Stimulated activated CD8-positive, alpha-beta memory T cell treated with anti-CD3 and anti-CD28 coated beads, Interleukin-2, amount 100 ng/mL, for 48 hours (primary cell): ENCODE measurements at places on chromosomes 3 and 15.

DNA sequence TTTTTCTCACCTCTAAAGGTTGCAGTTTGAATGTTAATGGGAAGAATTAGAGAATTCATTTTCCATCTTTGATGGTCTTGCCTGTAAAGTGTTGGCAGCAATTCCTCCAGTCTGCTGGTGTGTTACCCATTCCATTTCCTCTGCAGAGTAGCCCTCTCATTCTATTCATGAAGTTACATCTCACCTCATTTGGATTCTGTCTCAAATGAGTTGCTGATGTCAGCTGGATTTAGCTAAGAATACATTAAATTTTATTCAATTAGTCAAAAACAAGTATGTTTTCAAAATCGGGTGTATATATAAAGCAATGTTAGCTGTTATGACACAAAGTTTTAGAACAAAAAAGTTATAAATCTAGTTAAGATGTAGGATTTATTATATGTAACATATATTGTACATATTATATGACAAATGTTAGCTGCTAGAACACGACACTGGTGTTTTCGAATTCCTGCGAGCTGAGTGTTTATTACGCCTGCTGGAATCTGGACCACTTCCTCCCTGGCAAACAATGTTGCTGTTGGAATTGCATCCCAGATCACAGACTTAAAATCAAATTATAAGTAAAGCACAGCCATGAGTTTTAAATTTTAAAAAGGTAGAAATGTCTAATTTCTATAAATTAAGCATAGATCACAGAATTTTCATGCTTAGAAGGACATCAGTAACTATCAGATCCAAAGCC is 516.2 kb downstream of the OCA2 start:
- DNase-seq: no peak

- DNase-seq: no peak
Measured at GRCh38 chr3:47634996-47635395, 56.3 kb upstream of the CSPG5 start.

- no peak for DNase-seq
Measured at GRCh38 chr3:100184948-100185570, 70.8 kb upstream of the FILIP1L start.

DNA sequence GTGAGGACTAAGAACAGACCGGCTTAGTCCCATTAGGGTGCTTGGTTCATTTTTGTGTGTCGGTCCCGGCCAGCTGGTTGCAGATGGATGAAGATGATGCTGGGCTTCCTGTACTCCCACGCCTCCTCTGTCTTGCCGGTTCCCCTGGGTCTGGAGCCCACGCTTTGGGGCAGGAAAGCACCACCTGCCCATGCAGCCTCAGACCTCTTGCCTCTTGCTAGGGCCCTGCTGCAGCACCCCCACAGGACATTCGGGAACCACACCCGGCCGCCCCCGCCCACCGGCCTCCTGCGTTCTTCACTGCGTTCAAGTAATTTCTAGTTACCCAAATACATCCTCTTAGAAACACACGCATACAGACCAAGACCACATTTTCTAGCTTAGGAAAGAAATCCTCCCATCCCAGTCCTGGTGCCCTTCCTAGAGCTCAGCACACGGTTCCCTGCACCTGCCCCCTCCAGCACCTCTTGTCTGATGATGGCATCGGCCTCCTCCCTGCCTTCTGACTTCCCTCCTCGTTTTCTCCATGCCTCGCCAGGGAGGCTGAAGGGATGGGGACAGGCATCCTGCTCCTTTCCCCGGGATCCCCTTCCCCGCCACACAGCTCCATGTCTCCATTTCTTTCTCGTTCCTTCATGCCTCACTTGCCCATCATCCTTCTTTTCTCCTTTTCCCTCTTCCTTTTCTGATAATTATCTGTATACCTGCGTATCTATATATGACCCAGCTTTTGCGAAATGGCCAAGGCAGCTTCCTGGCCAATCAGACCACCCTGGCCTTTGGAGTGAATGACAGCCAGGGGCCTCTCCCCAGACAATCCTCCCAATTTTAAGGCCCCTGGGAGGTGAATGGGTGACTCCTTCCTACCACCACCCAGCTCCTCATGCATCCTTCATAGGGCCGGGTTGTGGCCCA is 30.9 kb downstream of the FAM3D start:
- DNase-seq: no peak

GRCh38 chr15:48102167-48102566 is 18.6 kb upstream of the SLC24A5 start:
- DNase-seq: no peak

- no peak for DNase-seq
Measured at GRCh38 chr3:52841211-52841980, 6.6 kb upstream of the MUSTN1 start.
